ENCODE measurements at places on chromosomes 3 and 15.

DNA sequence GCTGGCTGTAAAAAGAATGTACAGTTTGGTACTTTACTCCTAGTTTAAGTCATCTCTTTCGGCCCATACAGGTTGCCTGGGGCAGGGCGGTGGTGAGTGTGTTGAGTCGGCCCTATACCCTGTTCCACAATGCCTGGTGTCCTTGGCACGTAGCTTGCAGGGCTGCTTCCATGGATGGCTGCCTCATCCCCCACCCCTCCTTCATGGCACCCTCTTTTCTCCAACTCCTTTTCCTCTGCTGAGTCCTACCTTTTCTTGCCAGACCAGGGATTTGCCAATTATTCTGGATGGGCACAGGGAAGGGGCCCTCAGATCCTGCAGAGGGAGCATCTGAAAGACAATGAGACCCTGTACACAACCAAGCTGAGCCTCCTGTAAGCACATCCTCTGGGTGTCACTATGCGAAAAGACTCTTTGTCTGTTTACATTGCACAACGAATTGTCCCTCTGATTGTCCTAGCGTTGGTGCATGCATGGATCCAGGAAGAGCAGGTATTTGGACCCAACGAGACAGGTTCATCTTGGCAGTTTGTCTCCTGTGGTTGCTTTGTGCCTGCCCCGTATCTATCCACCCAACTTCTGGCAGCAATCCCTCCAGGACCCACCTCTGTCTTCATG is 73.6 kb upstream of the CGNL1 start:
- no peak for ATAC-seq

GRCh38 chr15:80977627-80978036 is 12.0 kb downstream of the MESD start:
- peak; percentile 91 for ATAC-seq

GRCh38 chr3:157135671-157136396 is 24.1 kb downstream of the CCNL1 start:
- ATAC-seq: no peak

GRCh38 chr3:10015461-10015904 is 10.8 kb upstream of the FANCD2 start:
- no peak for ATAC-seq

- no peak for ATAC-seq
Observed at GRCh38 chr3:39112113-39112512, 4.6 kb downstream of the TTC21A start.

DNA sequence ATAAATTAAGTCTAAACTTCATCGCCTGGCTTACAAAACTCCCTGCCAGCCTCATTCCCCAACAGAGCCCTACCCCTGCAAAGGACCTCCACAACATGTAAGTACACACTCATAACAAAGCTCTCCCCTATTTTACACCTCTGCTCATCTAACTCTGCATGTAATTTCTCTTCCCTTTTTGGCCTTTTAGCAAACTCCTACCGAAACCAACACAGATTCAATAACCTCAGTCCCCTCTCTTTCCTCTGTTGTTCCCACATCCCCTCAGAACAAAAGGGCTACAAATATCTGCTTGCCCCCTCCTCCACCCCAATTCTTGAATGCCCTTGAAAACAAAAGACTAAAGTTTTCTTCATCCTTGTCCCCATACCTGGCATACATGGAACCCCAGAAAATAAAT is 662 bp downstream of the UBL7 start:
- ATAC-seq: no peak

GRCh38 chr3:172465281-172465680 is 17.0 kb upstream of the GHSR start:
- no peak for ATAC-seq

DNA sequence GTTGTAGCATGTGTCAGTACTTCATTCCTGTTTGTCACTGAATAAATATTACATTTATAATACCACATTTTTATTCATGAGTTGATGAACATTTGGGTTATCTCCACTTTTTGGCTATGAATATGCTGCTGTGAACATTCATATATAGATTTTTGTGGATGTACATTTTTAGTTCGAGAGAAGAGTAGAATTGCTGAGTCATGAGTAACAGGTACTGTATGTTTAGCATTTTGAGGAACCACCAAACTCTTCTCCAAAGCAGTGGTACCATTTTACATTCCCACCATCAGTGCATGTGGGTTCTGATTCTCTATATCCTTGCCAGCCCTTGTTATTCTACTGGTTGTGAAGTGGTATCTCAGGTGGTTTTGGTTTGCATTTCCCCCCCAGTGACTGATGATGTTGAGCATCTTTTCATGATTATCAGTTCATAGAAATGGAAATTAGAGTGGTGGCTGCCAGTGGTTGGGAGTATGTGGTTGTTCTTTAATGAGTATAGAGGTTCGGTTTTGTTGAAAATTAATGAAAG is 59.6 kb downstream of the CCDC66 start:
- no peak for ATAC-seq

DNA sequence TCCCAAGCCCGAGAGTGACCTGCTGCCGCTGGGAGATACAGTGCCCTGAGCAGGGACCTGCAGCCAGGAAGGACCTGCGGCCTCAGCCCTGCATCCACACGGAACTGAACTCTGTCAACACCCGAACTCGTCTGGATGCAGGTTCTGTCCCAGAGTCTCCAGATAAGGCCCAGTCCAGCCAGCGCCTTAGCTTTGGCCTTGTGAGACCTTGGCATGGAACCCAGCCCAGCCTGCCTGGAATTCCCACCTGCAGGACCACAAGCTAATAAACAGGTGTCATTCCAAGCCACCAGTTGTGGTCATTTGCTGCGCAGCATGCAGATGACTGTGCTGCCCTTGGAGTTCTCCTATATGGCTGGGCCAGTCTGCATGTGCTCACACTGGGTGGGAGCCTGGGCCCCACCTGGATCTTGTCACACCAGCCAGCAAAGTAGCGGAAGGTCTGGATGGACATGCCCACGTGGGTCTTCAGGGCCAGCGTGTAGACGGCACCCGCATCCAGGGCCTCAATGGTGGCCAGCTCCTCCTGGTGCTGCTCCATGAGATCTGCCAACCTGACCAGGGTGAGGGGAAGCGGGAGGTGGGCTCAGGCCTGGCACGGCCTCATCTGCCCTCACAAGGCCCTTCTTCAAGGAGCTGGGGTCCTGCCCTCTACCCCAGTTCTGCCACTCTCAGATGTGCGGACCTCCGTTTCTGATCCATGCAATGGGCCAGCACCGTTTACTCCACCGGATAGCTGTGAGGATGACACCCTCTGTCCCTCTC is 47.2 kb upstream of the SLC41A3 start:
- ATAC-seq: no peak

DNA sequence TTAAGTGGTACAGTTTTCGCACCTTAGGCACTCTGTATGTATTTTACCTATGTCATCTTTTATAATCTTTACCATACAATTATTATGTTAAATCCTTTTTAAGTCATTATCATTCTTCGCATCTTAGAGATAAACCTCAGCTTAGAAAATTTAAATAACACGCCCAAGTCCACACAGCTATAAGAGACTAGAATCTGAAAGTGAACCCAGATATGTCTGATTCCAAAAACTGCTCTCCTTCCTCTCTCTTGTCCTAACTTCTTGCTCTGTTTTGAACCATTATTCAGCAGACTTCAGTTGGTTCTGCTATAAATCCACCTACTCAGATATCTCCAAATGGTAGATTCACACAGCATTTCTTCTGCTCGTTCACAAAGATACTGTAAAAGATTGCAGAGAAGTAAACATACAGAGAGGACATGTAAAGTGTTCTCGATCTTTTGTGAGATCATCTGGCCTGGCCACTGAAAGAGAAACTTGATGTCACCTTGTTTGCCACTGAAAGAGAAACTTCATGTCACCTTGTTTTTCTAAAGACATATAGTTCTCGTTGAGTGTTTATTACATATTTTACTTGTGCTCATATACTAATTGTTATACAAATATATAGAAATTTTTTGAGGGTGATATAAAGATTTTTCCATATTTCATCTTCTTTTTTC is 533.2 kb downstream of the GRM7 start:
- no peak for ATAC-seq

GRCh38 chr3:52831500-52832301 is 1.2 kb upstream of the ITIH4 start:
- ATAC-seq: peak; percentile 49

- ATAC-seq: peak; percentile 36
Observed at GRCh38 chr15:74723754-74724334, 1.5 kb downstream of the CYP1A1 start.

DNA sequence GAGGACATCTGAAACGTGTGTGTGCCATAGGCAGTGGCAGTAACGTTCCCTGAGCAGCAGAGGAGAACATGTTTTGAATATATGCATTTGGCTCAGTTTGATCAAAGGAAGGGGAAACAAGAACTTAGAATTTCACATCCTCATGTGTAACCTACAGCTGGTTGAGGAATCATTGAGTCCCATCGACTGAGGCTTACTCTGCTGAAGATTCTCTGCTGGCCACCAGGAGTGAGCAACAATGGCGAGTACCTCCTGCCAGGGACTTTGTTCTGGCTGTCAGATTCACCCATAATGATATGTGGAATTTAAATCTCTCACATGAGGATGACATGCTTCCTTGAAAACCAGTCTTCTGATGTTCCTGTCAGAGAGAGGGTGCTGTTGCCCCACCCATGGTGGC is 21.3 kb downstream of the GORASP1 start:
- ATAC-seq: no peak

DNA sequence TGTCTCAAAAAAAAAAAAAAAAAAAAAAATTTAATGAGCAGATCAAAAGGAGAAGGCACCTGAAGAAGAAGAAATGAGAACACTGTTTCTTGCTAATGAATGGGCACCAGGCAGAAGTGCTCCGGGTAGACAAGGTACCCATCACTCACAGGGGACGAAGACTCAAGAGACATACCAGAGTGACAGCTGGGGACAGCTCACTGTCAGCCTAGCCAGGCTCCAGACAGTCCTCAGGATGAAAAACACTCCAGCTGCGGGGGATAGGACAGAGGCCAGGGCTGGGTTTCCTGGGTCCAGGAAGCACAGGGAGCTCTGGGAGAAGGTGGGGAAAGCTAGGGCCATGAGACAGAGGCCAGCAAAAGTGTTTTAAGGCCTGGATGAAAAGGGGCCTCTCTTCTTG is 48.5 kb upstream of the PARL start:
- ATAC-seq: no peak

DNA sequence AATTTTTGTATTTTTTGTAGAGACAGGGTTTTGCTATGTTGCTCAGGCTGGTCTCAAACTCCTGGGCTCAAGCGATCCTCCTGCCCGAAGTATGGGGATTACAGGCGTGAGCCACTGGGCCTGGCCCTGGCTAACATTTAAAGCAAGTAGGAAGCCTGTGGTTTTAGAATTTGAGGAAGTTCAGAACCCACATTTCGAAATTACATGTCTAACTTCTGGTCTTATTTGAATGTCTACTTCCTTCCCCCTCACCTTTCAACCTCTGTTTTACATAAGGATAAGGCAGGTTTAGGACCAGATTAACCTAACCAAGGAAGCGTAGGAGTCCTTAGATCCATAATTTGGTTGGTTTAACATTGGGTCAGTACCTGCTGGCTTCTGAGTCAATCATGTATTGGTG is 120.5 kb upstream of the PROK2 start:
- ATAC-seq: peak; percentile 47

- ATAC-seq: no peak
Observed at GRCh38 chr15:42153874-42154211, 2.6 kb downstream of the PLA2G4F start.

DNA sequence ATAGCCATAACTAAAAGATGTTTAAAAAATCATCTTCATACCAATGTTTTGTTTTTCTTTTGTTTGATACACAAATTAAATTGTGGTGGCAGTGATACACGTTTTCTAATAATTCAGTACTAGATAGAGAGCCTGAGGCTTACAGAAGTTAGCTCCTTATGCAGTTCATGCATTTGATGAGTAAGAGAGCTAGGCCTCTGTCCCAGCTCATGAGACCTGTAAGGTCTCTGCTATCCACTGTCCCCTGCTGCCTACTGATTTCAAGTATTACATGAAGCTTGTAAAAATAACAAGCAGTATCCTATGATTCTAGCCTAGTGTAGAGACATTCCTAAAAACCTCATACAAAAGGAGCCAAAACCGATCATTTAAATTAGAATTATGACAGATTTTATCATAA is 144.5 kb downstream of the MBNL1 start:
- ATAC-seq: no peak

DNA sequence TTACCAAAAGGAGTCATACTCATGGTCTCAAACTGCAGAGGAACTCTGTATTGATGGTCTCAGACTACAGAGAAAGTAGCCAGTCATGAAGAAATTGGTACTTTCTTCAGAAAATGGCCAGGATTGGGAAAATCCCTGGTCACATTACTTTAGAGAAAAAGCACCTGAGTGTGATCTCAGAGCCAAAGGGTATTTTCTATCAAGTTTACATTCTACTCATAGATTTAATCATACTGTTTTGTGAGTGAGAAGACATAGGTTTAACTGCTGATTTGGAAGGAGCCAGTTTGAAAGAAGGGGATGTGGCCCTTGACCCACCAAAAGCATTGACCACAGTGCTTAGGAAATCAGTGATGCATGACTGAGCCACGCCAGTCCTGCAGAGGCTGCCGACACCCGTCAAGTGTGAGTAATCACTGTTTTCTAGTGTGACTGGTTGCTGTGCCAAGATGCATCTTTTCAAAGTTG is 203.6 kb downstream of the AKAP13 start:
- ATAC-seq: peak; percentile 32

DNA sequence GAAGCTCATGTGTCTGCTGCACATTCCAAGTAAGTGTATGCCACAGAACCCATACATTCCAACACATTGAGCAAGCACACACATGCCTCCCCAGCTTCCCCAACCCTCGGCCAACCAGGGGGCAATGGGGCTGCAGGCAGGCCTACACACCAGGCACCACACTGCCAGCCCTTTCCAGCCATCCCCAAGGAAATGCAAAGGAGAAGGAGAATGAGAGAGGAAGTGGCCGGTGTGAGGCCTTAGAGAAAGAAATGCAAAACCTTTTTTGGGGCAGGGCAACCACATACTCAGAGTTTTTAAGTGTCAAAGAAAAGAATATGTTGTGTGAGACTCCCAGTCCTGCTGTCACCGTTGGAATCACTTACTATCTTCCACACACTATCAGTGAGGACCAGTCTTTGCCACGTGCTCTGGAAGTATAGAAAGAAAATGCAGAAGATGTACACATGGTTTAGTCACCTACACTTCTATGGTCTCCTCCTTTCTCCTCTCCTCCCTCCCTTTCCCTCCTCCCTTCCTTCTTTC is 11.1 kb downstream of the IGF2BP2 start:
- no peak for ATAC-seq

- peak; percentile 48 for ATAC-seq
Observed at GRCh38 chr3:150177673-150178381, 207.1 kb upstream of the PFN2 start.

DNA sequence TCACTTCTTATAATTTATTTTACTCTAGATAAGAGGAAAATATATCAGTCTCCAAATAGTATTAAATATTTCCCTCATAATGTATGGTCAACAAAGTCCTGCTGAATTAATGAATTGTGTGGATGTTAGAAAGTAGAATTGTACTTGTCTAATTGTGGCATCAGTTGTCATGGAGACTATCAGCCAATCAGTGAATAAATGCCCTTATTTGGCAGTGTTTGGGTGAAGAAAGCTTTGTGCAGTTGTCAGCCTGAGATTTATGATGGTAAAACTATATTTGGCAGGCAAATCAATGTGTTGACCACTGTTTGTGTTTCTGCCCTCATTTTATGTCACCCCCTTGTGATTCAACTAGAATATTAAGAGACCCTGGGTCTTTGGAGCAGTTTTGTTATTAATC is 293.6 kb upstream of the MDFIC2 start:
- no peak for ATAC-seq

Data from esophagus mucosa (tissue), 1 donor.